ENCODE measurements at places on chromosomes 1 and 21.

- no peaks in the 10 kb centered on the region for H3K36me3 ChIP-seq
- no peak within 1 kb of the TSS for H3K4me3 ChIP-seq
- no peak within 1 kb of the TSS for H3K27ac ChIP-seq
- no peaks in the 10 kb centered on the region for H3K27me3 ChIP-seq
- peaks cover 4% of the 10 kb centered on the region for H3K4me1 ChIP-seq
- DNase-seq, result no peak
These were observed at the start of gene PLPPR5 for GRCh38 chr1:99004861-99005442. Gene PLPPR5 (minus strand): TSS chr1:99004861. CDS start chr1:99004671, 190 bp downstream.

DNA sequence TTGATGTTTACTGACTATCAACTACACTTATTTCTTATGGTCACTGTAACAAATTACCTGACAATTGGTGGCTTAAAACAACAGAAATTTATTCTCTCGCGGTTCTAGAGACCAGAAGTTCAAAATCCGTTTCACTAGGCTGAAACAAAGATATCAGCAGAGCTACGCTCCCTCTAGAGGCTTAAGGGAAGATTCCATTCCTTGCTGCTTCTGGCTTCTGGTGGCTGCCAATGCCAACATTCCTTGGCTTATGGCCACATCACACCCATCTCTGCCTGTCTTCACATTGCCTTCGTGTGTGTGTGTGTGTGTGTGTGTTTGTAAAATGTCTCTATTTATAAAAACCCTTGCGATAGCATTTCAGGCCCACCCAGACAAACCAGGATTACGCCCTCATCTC is 66.4 kb downstream of the LMX1A start:
- no peak for DNase-seq
- H3K27me3 ChIP-seq, result no peaks in the 10 kb centered on the region
- no peaks in the 10 kb centered on the region for H3K4me1 ChIP-seq

GRCh38 chr1:22074803-22075202 is 22.3 kb downstream of the CDC42 start:
- no peaks in the 10 kb centered on the region for H3K36me3 ChIP-seq
- no peak for DNase-seq
- no peak overlapping the region for H3K27ac ChIP-seq
- no peak overlapping the region for H3K4me3 ChIP-seq
- peaks cover 16% of the 10 kb centered on the region for H3K4me1 ChIP-seq

- no peaks in the 10 kb centered on the region for H3K27me3 ChIP-seq
- no peaks in the 10 kb centered on the region for H3K36me3 ChIP-seq
- H3K4me1 ChIP-seq, result no peaks in the 10 kb centered on the region
- no peak for DNase-seq
These were observed 8.2 kb downstream of the SPATA46 start for GRCh38 chr1:162368451-162368850.
